ENCODE measurements at places on chromosomes 16 and 17.

DNA sequence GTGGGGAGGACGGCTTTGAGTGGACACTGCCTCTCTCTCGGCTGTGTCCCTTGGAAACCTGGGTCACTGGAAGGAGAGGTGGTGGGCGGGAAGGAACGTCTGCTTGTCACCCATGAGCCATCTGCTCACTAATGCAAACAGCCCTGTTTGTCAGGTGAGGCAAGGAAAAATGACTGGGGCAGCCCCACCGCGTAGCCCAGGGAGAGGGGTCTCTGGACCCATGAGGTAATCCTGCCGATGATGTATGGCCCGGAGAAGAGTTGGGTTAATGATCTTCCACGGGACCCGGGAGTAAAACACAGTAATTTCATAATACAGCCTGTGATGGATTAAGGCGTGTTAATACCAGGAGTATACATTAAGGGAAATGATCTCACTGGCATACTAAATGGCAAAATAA lies 197.0 kb downstream of the CYLD start:
- no peak for DNase-seq

DNA sequence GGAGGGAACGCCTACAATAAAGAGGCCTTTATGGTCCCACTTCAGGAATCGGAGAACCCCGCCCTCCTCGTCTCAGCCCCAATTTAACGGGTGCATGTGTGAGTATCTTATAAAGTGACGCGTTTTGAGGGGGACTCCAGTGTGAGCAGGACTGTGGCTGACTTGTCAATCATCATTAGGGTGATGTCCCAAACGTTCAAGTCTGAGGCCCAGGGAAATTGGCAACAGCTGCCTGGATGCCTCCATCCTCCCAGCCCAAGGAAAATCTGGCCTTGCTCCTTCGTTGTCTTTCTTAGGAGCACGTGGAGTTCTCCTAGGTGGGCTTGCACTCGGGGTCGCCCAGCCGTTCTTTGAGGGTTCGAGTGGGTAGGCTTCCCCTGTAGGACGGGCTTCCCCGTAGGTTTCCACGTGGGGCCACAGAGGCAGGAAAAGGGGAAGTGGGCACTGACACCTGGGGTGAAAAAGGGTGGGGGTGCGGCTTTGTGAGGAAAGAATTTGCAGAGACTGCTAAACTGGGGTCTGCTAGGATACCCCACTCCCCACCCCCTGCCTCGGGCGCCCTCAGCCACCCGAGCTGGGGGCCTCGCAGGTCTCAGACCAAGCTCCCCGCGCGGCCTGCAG lies 561 bp upstream of the HERPUD1 start:
- DNase-seq: no peak

GRCh38 chr16:57179215-57179828 lies 6.5 kb downstream of the PSME3IP1 start:
- DNase-seq: no peak

GRCh38 chr16:30533748-30534367 lies 800 bp downstream of the ZNF747 start:
- no peak for DNase-seq

DNA sequence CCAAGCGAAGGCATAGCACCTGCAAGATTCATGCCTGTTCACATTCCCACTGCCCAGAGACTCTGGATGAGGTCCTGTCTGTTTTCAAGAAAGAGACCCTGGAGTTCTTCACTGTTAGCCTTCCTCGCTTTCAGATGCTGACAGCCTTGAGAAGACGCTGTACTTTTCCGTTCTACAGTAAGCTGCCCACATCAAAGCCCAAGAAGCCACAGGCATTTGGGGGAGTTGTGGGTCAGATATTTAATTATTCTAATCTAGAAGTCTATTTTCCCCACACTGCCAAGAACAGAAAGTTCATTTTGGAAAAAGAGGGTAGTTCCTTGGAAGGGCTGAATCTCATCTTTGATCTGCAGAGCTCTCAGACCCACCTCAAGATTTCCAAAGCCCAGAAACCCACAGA lies 127.9 kb downstream of the AXIN2 start:
- DNase-seq: no peak

- no peak for DNase-seq
These were observed 144.3 kb downstream of the MSI2 start for GRCh38 chr17:57400648-57401047.

DNA sequence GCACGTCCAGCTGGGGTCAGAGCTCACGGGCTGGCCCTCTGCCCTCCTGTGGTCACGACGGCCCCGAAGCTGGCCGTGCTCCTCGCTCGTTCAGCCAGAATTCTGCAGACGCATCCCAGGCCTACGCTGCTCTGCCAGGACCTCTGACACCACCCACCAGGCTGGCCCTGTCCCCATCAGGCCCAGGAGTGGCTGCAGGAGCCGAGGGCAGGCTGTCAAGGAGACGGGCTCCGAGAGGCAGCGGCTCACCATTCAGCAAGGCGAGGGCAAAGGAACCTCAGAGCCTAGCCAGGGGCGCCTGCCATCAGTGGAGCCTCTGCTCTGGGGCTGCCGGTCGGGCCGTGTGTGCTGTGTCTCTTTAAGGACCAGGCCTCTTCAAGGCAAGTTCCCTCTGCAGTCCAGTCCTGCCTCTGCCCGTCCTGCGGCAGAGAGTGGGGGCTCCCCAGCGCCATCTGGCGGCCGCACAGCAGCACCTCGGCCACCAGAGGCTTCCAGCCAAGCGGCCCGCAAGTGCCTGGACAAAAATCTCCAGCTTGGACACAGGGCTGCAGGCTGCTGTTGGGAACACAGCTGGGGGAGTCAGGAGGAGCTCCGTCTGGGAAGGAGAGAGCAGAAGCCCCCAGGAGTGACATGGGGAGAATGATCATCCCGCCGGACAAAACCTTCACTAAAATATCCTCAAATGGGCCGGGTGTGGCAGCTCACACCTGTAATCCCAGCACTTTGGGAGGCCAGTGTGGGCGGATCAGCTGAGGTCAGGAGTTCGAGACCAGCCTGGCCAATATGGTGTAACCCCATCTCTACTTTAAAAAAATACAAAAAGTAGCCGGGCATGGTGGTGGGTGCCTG lies 7.4 kb upstream of the ABR start:
- DNase-seq: peak; percentile 49

DNA sequence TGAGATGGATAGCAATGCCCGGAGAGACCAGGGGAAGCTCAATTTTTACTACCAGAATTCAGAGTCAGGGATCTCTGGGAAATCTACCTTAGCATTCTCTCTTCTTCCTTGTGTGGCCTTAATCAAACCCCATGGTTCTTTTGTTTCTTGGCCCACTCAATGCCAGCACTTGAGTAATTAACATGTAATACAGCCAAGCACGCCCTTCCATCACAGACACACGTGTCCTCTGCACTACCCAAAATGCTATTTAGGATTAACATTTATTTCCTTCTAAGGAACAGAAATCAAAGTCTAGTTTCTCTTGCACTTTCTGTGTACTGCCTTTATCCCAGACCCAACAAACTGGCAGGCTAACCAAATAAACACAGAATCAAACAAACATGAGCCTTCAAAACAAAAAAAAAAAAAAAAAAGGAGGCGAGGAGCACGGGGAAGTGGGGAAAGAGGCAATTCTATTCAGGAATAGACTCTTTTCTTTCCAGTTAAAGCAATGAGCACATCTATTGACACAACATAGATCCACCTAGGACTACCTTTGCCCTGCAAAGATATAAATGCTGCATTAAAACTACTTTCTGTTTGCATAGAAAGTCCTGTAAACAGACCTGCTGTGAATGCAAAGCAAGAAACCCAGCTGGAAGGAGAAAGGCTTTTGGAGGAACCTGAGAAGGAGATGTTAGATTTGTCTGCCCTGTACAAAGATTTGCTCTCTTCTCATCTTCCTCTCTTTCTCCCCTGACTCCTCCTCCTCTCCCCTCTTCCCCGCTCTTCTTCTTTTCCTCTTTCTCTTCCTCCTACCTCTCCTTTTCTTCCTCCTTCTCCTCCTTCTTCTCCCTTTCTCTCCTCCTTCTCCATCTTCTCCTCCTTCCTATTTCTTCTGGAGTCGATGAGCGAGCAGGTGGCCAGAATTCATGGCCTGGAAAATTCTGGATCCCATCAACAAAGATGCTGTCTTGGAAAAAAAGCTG lies 294.4 kb downstream of the NPIPA8 start:
- DNase-seq: no peak
